AG04450 (cell line): ENCODE measurements at places on chromosomes 3 and 15.

- DNase-seq: no peak
Measured at GRCh38 chr15:39153058-39153714, 427.7 kb upstream of the THBS1 start.

DNA sequence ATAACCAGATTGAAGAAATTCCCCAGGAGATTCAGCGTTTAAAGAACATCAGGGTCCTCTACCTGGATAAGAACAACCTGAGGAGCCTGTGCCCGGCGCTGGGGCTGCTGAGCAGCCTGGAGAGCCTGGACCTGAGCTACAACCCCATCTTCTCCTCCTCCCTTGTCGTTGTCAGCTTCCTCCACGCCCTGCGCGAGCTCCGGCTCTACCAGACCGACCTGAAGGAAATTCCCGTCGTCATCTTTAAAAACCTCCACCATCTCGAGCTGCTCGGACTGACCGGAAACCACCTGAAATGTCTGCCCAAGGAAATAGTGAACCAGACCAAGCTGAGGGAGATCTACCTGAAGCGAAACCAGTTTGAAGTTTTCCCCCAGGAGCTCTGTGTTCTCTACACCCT is 9.4 kb upstream of the LRRC34 start:
- DNase-seq: no peak

GRCh38 chr15:70280781-70281180 is 183.1 kb upstream of the TLE3 start:
- DNase-seq: no peak

DNA sequence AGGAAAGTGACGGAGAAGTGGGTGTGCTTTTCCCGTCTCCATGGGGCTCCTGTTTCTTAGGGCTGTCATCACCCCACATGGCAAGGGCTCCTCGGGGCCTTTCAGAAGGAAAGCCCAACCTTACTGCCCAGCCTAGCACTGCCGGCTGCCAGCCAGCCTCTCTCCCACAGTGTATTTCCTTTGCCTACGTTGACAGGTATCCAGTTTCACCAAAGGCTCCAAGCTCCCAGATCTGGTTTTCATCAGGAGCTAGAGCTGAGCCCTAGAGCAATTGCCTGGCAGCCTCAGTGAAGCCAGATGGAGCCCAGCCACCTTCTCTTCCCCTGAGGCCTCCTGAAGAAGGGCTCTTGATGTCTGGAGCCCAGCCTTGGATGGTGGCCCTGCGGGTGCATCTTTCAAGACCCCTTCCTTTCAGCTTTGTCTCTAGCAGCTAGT is 20.2 kb downstream of the CRABP1 start:
- no peak for DNase-seq

- no peak for DNase-seq
Measured at GRCh38 chr3:65662095-65662494, 376.6 kb downstream of the MAGI1 start.

DNA sequence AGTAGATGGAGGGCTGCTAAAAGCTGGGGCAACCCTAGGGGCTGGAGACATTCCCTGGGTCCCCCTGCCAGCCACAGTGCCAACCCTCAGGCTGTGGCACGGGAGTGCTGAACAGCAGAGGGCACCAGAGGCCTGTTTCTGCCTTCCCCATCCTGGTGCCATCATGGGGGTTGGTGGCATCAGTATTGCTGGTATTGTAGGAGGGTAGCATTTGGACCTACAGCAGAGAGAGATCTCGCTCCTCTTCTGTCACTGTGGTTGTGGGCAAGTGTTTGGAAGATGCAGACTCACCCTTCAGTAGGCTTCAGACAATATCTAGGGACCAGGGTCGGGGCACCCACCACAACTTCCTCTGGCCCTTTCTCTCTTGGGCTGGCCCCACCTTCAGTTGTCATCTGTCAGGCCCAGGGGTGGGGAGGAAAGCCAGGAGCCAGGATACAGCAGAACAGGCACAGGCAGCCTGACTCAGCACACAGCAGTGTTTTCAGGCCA is 123.5 kb downstream of the RPLP1 start:
- DNase-seq: no peak

GRCh38 chr3:145557405-145557804 is 603.6 kb downstream of the PLOD2 start:
- DNase-seq: no peak

DNA sequence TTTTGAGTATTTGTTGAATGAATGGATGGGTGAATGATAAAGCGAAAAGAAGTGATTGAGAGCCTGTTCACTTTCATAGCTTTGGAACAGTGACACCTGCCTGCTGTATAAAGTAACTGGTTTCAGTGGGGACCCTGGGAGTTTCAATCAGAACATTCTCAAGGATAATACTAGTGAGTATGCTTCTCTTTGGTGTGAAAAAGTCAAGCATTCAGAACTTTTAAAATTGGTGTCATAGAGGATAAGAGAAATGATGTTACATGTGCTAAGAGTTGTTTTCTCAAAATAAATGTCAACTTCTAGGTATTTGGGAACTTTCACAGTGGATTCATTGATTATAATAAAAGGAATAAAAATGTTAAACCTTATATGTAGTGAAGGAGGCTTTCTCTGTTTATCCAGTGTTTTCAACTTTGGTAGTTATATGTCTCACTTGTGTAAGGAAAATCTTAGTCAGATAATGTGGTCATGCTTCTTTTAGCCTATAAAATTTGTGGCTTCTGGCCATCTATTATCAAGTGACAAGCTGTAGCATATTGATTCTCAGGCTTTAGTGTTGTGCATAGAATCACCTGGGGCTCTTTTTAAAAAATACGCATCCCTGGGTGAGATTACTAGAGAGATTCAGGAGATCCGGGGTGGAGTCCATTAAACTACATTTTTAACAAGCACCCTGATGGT is 11.9 kb downstream of the LRCH3 start:
- DNase-seq: no peak

DNA sequence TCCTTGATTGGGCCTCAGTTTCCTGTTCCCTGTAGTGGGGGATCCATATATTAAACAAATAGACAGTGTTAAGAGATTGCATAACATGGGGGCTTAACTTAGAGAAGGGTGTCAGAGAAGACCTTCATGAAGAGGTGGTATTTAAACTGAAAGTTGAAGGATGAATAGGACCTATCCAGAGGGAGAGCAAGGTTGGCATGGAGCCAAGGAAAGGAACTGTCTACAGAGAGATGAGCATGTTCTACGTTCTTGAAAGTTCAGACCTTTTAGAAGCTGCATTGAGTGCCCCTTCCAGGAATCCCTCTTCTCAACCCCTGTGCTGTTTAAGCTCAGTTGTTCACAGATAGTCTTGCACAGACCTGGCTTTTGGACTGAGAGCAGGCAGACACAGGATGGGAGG is 2.4 kb downstream of the HTD2 start:
- DNase-seq: no peak

- no peak for DNase-seq
Measured at GRCh38 chr3:15783361-15783969, 14.3 kb downstream of the ANKRD28 start.

DNA sequence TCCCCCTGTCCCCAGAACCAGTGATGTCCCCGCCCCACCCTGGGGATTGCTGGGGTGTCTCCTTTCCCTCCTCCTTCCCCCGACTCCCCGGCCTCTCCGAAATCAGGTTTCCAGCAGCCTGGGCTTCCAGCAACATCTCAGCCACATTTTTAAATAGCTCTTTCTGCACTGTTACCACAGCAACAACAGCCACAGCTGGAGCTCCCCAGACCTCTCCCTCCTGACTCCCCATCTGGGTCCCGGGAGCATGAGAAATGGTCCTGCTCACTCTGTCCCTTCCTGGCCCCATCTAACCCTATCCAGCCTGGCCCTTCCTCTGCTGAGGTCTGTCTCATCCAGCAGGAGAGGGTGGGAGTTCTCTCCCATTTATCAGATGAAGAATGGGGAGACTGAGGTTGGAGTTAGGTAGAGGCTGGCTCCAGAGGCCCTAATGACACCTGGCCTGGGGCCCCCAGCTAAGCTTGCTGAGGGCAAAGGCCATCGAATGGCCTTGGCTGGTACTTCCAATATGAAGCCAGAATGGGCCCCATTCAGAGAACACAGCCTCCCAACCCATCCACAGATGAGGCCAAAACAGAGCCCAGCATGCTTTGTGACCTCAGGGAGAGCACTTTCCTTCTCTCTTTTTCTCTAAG is 1.5 kb downstream of the CAMK1 start:
- no peak for DNase-seq

GRCh38 chr15:95296643-95297042 is 1033.9 kb upstream of the NR2F2 start:
- DNase-seq: no peak

GRCh38 chr3:133676336-133677118 is 14.8 kb upstream of the TOPBP1 start:
- no peak for DNase-seq

DNA sequence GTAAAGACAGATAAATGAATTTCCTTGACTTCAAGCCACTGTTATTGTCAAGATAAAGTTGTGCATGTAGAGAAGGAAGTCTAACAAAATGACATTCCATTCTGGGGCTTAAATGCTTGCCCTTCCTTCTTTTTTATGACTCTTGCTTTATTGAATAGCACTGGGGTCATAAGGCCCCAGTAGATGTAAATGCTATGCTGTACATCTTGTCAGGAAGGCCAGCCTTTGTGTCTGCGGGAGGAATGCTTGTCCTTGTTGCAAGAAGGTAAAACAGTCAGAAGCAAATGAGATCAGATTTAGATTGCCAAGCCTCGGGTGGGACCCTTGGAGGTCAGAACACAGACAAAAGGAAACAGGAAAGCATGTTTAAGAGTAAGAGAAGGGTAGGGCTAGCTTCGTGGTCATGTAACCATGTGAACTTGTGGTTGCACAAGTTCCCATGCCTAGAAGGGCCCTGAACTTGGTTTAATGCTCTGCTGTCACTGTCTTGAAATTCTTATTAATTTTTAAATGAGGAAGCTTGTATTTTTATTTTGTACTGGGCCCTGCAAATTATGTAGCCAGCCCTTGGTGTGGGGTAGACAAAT is 81.5 kb downstream of the PPM1L start:
- no peak for DNase-seq

GRCh38 chr3:35484929-35485530 is 154.3 kb upstream of the ARPP21 start:
- no peak for DNase-seq

GRCh38 chr3:16146015-16146730 is 28.3 kb upstream of the GALNT15 start:
- no peak for DNase-seq

DNA sequence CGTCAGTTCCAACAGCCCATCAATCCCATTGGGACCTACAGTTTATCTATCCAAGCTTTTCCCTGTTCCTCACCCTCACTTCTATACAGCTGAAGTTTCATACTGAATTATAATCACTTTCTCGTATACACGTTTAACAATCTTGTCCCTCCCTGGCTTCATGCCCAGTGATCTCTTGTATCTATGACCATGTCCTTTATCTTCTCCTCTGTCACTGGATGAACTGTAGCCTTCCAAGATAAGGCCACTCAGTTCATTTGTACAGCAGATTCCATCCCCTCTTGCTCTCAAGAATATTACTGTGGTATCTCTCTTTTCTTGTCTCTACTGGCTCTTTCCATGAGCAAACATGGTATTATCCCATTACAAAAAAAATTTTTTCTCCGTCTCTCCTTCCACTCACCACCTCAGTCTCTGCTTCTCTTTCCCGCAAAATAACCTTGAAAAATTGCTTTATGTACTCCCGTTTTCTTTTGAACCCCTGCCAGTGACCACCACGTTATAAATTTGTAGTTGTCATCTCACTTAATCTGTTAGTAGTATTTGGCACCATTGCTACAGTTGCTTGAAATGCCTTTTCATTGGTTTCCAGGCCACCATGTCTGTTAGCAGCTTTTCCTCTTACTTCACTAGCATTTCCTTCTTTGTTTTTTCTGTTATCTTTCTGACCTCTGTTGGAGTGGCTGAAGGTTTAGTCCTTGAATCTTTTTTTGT is 9.4 kb downstream of the CTNNB1 start:
- no peak for DNase-seq

DNA sequence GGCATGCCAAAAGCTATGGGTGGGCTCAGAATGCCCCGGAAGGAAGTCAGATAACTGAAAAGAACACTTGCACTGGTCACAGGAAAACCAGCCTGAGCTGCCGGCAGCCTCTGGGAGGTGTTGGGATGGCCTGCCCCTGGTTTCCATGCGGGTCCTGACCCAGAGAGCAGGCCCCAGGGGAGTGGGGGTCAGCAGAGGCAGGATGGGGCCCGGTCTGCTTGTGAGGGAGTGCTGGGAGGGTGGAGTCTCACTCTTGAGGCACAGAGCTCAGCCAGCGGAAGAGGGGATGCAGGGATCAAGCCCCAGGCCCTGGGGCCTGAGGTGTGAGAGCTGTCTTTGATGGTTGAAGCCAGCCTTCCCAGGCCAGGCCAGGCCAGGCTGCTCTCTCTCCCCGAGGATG is 2.4 kb upstream of the RPUSD3 start:
- no peak for DNase-seq

DNA sequence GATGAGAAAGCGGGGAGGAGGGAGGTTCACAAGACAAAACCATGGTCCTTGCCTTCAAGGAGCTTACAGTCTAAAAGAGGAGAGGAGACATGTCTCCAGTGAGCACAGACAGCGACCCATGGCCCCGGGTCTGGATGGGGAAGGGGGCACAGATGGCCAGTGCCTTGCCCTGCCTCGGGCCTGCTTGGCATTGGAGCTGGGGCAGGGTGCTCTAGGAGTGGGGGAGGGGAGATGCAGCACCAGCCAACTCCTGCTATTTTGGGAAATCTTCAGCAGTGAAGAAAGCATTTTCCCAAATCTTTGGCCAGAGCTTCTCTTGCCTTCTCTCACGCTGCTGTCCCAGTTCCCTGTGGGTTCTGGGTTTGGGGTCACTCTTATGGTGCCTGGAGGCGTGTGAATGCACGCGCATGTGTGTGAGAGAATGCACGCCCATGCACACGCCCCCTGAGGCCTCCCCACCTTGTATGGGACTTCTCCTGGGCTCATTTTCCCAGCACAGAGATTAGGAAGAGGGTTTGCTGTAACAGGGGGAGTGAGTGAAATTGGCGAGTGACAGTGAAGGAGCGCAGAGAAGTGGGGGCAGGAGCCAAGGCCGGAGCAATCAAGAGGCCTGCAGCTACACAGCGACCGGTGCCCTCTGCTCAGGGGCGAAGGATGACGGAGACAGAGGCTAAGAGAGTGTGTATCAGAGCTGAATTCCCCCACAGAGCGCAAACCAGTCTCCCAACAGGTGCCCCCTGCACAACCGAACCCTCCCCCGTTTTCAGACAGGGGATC is 71.5 kb downstream of the SEMA5B start:
- no peak for DNase-seq

GRCh38 chr15:48397841-48398240 is 66.6 kb downstream of the DUT start:
- no peak for DNase-seq

- DNase-seq: no peak
Measured at GRCh38 chr3:193840111-193840641, 247.2 kb downstream of the OPA1 start.

- no peak for DNase-seq
Measured at GRCh38 chr3:36909181-36909580, 35.7 kb downstream of the TRANK1 start.

GRCh38 chr3:180416111-180416594 is 185.8 kb upstream of the TTC14 start:
- DNase-seq: no peak

DNA sequence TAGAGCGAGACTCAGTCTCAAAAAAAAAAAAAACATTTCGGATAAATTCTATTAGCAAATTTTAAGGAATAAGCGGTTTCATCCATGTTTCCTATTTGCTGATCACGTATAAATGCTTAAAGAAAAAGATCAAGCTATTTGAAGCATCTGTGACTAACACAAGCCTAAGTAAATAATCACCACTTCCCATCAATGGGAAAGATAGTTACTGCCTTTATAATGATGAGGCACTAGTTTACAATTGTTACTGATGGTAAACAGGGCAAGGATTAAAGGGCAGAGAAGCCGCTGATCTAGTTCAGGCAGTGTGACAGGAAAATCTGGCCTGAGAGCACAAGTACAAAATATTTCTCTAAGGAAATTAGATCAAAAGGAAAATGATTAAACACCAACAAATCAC is 13.7 kb downstream of the CLPX start:
- no peak for DNase-seq

- no peak for DNase-seq
Measured at GRCh38 chr15:28003302-28004037, 95.6 kb downstream of the OCA2 start.
